AG09309 (cell line): ENCODE measurements at places on chromosomes 2 and 18.

DNA sequence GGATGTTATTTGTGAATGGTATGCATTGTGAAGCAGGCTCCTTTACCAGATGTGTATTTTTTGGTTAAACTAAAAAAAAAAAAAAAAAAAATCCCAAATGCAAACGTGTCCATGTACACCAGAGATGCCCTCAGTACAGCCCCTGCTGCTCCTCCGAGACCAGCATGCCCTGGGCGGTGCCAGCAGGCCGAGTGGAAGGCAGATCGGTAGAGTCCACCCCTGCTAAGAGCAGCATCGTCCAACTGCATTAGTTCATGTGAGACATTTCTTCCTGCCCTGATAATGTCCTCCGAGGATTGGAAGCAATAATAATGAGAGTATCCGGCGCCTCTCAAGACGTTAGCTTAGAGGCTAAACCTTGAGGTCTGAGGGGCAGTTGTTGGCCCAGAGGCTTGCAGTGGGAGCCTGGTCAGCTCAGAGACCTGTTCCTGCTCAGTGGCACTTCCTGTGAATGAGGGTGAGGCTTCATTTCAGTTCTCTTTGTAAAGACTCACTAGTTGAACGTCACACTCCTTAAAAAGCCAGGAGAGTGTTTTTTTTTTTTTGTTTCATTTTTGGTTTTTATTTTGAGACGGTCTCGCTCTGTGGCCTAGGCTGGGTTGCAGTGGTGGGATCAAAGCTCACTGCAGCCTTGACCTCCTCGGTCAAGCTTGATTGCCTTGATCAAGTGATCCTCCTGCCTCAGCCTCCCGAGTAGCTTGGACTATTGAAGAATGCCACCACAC lies 5.6 kb downstream of the SLC66A3 start:
- DNase-seq, result no peak

DNA sequence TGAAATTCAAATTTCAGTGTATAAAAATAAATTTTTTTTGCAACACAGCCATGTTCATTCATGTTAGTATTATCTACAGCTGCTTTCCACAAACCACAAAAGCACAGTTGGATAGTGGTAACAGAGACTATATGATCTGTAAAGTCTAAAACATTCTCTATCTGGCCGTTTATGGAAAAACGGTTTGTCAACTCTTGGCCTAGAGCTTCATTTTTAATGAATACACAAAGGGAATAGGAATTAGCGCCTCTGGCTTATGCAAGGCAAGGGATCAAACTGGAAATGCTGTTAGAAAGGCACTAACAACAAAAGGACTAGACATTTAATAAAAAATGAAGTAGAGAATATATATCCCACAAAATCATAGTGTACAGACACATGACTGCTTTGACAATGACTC lies 211.9 kb downstream of the EXOC6B start:
- DNase-seq, result no peak

DNA sequence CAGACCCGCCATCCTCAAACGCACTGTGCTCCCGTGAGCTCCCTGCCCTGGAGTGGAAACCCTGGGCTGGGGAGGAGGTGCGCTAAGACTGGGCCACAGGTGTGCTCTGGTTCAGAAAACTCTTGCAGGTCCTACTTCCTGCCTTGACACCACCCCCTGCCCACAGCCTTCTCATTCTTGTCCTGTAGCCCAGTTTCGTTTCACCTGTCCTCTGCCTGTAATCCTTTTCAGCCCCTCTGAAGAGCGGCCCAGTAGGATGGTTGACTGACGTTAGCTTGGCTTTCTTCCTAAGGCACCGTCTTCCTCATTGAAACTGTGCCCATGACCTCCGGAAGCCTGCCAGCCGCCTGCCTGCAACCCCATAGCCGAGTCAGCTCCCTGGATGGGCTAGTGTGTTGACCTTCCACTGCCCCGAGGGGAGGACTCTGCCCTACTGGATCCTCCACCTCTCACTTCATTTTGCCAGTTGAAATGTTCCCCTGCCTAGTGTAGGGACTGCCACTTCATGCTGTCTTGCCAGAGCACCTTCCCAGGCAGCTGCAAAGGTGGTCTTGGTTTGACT lies 116.9 kb downstream of the AGAP1 start:
- DNase-seq, result no peak

DNA sequence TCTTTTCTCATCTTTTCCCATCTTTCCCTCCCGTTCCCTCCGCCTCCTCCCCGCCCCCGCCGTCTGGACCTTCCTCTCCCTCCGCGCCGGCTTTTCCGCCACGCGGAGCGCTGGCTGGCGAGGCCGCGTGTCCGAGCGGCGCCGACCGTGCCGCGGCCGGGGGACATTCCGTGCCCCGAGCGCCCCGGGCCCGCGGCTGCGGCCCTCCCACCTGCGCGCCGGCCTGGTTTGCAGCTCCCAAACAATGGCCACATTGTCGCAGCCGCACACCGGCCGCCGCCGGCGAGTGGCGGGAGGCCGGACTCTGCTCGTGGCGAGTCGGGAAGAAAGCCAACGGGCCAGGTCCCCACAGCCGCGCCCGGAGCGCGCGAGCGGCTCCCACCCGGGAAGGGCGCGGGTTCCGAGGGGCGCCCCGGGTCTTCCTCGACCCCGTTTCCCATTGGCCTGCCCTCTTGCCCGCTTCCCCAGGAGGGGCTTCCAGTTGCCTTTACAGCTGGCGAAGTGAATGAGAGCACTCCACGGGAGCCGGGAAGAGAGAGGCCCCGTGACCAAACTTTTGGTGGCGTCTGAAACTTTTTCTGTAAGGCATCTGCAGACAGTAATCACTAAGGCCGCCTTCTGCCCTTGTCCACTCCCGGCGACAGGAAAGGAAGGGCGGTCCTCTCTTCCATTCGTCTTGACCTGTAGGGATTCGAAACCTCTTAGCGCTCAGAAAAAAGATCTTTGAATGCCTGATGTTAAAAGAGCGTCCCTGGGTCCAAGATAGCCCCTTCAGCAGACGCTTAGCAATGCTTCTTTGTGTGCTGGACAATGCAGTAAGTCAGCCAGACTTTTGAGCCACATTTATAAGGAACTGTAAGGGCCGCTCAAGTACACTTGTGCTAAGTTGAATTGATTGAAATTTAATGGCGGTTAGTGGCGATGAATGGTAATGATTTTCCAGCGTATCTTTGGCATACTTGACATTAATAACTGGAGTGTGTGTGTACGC lies 6.2 kb downstream of the GLI2 start:
- no peak for DNase-seq

GRCh38 chr2:64192664-64193105 lies 48.5 kb upstream of the PELI1 start:
- no peak for DNase-seq

GRCh38 chr18:78790960-78791359 lies 188.7 kb upstream of the SALL3 start:
- no peak for DNase-seq

GRCh38 chr2:43191947-43192516 lies 34.4 kb downstream of the ZFP36L2 start:
- no peak for DNase-seq

GRCh38 chr2:134665727-134666506 lies 52.9 kb downstream of the TMEM163 start:
- DNase-seq, result no peak

GRCh38 chr18:38413193-38413592 lies 847.6 kb upstream of the CELF4 start:
- DNase-seq, result no peak

DNA sequence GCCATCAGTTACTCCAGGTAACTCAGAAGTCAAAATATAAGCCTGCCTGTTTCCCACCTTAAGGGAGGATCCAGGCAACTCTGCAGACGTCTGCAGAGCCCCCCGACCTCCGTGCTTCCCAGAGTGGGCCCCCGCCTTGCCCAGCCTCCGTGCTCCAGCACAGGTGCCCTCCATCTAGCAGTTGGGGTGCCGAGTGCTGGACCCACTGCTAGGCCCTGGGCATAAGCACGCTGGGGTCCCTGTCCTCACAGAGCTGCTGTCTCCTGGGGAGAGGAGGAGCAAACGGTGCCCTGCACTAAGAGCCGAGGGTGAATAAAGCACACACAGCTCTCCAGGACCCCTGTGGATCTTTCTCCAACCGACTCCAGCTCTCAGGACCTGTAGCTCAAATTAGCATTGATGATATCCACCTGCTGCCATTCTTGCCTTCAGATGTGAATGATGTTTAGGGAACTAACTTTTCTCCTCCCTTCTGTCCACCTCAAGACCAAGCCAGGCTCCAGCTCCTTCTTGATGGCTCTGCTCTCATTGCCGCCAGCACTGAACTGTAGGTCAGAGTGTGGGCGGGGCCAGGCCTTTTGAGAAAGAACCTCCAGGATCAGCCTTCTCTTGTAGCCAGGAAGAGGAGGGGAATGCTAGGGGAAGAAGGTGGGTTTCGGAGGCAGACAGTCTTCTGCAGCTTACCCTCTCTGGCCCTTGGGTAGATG lies 121.2 kb downstream of the SMAD7 start:
- DNase-seq, result no peak

- no peak for DNase-seq
These were observed 95.5 kb downstream of the C2orf74 start for GRCh38 chr2:61257446-61257845.

- DNase-seq, result no peak
These were observed 145.8 kb downstream of the ZFP36L2 start for GRCh38 chr2:43080571-43081021.

DNA sequence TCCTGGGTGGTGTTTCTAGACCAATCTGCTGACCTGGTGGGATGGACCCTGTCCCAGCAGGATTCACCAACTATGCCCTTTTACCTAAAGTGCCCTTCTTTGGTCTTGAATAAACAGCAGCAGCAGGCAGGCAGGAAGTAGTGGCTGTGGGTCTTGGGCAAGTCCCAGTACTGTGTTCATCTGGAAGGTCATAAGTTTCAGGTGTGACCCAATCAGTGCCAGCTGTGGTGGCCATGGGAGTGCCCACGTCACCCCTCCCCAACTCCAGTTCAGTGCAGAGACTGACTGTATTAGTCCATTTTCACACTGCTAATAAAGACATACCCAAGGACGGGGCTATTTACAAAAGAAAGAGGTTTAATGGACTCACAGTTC lies 148.3 kb upstream of the SRD5A2 start:
- no peak for DNase-seq

GRCh38 chr18:51100385-51101120 lies 70.5 kb downstream of the SMAD4 start:
- no peak for DNase-seq

- no peak for DNase-seq
These were observed 29.9 kb upstream of the RMDN2 start for GRCh38 chr2:37895140-37895539.

DNA sequence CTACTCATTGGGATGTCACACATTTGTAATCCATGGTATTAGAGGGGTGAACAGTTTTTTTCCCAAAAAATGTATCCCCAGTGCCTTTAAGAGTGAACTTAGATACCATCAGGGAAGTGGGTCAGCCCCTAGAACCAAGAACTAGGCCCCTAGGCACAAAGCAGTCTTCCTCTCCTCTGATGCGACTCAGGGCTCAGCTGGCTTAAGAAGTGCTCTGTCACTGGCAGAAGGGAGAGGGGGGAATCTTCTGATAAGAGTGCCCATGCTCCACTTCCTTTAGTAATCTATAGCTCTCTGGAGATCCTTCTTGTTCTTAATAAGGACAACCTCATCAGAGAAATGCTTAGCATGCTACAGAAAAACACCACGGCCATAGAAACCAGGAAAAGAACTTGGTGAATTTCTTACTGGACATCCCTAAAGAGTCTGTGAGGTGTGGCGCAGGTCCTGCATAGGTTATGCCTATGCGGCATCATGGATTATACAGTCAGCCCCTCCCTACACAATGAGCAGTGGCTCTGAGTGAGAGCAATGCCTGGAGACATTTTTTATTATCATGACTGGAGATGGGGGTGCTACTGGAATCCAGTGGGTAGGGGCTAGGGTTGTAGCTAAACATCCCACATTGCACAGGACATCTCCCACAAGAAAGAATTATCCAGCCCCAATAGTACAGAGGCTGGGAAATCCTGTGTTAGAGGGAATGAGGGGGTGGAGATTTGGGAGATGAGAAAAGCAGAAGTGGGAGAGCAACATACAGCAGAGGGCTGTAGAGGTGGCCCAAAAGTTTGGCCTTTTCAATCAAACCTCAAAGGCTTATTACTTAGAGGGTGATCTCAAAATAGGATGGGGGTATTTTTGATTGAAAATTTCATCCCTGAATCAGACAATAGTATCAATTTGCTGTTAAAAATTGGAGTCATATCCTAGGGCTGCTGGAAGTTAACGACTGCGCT lies 21.7 kb upstream of the ZNF385B start:
- no peak for DNase-seq

GRCh38 chr2:148044322-148044721 lies 23.4 kb downstream of the MBD5 start:
- no peak for DNase-seq

DNA sequence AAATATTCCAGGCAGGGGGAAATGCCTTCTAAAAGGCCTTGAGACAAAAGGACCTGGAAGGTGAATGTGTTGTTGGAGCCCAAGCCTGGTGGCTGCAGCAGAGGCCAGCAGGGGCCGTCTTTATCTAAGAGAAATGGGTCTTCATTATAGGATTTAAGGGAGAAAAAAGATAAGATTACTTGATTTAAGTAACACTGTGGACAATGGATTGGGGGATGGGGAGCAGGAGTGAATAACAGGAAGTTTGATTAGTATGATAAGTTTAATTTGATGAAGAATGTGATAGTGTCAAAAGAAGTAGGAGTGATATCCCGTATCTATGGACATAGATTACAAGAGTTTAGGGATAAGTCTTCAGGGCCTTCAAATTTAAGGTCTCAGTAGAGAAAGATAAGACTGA lies 64.2 kb downstream of the WDR75 start:
- DNase-seq, result no peak

GRCh38 chr18:59149007-59149406 lies 9.3 kb downstream of the SEC11C start:
- DNase-seq, result no peak

- DNase-seq, result no peak
These were observed 800 bp downstream of the IL1RL2 start for GRCh38 chr2:102187496-102188150.

DNA sequence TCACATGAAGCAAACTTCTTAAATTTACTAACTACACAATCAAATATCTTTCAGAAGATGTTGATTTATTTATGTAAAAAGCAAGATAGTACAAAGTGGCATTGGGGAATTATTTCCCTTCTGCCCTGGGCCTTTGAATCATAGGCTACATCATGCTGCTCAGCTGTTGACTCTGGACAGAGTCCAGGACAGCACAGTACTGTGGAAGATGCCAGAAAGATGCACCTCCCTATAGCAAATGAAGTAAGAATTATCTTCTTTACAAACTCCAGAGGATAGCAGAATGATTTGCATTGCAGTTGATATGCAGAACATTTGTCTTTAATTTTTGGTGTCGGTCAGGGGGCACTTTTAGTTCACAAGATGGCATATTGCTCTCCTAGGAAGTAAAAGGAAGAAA lies 1354.5 kb upstream of the ZEB2 start:
- DNase-seq, result peak; percentile 20

DNA sequence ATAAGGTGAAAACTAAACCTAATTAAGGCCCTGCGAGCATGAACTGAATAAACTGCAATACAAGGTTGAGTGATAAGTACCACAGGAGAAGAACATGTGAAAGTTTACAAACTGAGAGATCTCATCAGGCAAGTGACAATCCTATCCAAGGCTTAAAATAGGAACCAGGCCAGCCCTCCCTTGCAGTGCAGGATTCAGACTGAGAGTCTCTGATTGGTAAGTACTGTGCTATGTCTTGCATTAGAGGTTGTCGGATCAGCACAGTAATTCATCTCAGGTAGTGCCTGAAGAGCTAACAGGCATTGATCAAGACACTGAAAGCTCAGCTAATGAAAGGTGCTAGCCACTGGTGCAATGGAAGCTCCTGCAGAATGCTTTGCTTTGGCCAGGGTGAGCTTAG lies 801.7 kb upstream of the ID2 start:
- DNase-seq, result no peak
